ENCODE measurements at places on chromosomes 1 and 21. TPM values are rescaled to one million over a fixed set of nuclear protein-coding genes. Genes with fewer than 3 reads are reported as not detected.

Gene WLS
- 30.5 TPM for total RNA-seq

DNA sequence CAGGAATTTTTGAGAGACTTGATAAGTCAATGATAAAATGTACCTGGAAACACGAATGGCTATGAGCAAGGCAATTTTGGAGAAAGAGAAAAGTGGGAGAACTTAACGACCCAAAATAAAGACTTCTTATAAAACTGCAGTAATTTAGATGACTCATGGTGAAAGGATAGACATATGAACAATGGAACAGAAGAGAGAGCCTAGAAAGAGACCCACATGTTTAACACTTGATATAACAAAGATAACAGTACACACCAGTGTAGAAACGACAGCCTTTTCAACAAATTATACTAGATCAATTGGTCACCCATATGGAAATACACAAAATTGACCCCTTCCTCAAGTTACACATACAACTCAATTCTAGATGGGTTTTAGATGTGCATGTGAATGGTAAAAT lies 117.5 kb upstream of the GALNT2 start:
- no peak for DNase-seq

Gene KLHL12
- 29.6 TPM for total RNA-seq

DNA sequence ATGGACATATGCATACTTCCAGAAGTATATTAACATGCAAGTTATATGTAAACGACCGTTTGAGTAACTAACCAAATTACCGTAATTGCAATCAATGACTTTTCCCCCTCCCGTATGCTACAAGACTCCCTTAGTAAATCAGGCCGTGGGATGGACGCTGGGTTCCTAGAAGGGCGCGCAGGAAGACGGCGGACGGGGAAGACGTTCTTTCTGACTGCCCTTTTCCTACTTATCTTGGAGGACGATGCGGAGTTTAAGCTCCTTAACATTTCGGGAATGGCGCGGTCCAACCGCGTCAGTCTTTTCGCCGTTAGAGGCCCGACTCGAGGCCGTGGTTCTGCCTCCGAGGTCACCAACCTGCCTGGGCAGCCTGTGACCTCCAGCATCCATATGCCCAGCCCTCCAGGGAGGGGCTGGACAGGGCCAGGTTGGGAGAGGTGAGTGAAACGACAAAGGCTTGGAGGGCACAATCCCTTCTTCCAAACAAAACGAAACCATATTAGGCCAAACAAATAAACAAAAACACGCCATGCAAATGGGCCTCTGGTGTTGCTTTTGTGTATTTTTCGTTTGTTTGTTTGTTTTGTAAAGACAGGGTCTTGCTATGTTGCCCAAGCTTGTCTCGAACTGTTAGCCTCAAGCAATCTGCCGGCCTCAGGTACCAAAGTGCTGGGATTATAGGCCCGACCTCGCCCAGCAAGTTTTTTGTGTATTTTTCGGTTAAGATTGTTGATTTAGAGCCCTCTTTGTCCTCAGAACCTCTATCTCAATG lies 873 bp upstream of the PI4KB start:
- DNase-seq: no peak
